ENCODE measurements at places on chromosomes 4 and X.

- DNase-seq = no peak
These were observed 40.8 kb upstream of the FAM47B start for GRCh38 chrX:34901761-34902160.

GRCh38 chrX:153412746-153413720 is 1.8 kb downstream of the ZFP92 start:
- no peak for DNase-seq

GRCh38 chr4:120724656-120725055 is 197.9 kb downstream of the PRDM5 start:
- DNase-seq = no peak

- no peak for DNase-seq
These were observed 109.6 kb downstream of the PCDH18 start for GRCh38 chr4:137422666-137423065.

- DNase-seq = no peak
These were observed 184.7 kb upstream of the FRMPD4 start for GRCh38 chrX:11953615-11954014.

GRCh38 chr4:165152527-165152926 is 39.9 kb upstream of the TMEM192 start:
- no peak for DNase-seq

DNA sequence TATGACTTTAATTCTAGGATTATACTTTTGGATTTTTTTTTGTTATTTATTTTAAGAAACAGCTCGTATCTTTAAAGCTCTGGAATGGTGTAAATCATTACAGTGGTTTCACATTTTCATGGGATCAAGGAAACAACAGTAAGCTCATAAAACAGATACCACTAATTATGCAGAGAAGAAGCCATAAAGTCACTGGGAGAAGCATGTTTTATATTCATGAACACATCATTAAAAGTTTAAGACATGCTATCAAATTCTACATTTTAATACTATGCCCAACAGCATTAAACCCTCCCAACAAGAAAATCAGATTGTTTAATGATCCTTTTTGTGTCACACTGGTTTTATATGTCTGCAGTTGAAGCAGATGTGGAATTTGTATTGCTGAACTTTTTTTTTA is 149.9 kb downstream of the FBXO8 start:
- DNase-seq = no peak
